ENCODE measurements at places on chromosomes 7 and 10.

DNA sequence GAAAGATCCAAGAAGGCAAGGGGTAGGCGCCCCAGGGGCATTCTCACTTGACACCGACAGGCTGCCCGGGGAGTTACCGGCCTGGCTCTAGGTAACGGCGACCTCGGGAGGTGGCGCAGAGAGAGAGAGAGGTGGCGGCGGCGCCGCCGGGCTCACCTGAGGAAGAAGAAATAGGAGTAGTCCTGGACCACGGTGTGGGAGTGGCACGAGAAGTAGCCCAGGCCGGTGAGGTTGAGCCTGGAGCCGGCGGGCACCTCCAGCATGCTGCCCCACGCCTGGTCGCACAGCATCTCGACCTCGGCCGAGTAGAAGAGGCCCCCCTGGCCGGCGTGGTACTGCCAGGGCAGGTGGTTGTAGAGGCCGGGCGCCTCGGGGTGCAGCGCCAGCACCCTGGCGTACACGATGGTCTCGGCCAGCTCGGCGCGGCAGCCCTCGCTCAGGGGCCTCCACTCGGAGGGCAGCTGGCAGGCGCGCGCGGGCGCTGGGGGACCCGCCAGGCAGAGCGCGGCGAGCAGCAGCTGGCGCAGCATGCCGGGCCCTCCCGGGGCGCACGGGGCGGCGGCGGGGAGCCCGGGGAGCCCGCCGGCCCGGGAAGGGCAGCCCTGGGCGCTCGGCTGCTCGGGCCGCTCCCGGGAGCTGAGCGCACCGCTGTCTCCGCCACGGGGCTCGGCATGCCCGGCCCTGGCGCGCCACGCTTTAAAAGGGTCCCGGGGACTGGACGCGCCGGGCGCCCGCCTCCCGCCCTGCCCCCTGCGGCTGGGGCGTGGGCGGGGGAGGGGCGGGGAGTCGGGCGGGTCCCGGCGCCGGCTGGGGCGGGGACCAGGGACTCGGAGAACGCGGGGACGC lies at the start of gene CCDC3:
CCDC3 (minus strand) TSS at position 673 of the 846 bp plus-strand sequence; CDS start at position 530, 143 bp downstream.
- no peak for DNase-seq

DNA sequence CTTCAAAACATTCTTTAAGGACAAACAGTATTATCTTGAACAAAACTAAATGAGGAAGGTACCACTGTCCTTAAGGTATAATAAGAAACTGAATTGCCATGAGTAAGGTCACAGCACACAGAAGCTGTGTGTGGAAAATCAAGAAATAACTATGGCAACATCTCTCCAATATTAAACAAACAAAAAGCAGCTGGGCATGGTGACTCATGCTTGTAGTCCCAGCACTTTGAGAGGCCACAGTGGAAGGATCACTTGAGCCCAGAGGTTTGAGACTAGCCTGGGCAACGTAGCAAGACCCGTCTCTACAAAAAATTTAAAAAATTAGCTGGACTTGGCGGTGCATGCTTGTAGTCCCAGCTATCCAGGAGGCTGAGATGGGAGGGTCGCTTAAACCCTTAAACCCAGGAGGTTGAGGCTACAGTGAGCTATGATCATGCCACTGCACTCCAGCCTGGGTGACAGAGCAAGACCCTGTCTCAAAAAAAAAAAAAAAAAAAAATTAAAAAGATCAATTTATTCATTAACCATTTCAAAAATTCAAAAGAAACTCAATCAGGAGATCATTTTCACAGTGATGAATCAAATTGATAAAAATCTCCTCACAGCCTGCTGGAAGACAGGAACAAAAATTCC lies 195.4 kb downstream of the SKIDA1 start:
- DNase-seq, result no peak

DNA sequence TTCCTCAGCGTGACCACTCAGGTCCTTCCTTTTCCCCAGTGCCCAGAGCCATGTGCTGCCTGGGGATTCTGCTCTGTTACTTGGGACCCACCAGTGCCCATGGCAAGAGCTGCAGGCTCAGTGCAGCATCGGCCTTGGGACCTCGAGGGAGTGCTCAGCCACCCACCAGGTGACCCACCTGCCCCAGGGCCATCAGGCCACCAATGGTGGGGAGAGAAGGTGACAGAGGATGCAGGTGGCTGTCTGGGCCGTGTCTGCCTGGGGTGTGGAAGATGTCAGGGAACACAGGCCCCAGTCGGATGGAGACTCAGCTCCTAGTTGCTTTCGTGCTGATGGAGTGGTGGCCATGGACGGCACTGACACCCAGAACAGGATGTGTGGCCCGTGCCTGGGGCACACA lies 104.7 kb upstream of the FAM20C start:
- no peak for DNase-seq

- no peak for DNase-seq
These were observed 34.2 kb downstream of the PDZD8 start for GRCh38 chr10:117341061-117341460.

GRCh38 chr10:104096692-104097091 lies 11.0 kb upstream of the COL17A1 start:
- DNase-seq, result no peak

- no peak for DNase-seq
These were observed 176.4 kb downstream of the PTPN20 start for GRCh38 chr10:47087667-47088066.

GRCh38 chr10:103513380-103514060 lies 20.0 kb downstream of the NEURL1 start:
- no peak for DNase-seq

GRCh38 chr7:41688012-41688625 lies 14.8 kb downstream of the INHBA start:
- no peak for DNase-seq

DNA sequence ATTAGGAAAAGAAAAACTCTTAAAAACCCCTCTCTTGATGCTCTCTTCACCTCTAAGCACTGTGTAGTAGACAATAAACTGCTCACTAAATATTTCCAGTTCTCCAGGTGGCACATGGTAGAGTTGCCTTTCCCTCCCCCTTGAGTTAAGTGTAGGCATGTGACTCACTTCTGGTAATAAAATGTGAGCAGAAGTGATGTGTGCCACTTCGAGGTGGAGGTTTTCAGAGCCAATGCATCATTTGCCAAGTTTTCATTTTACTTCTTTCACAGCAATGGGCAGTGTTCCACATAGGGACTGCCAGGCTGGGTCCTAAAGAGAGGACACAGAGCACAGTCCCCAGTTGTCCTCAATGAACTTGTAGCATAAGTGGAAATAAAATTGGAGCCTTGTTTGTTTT lies 131.6 kb upstream of the NPY start:
- no peak for DNase-seq

DNA sequence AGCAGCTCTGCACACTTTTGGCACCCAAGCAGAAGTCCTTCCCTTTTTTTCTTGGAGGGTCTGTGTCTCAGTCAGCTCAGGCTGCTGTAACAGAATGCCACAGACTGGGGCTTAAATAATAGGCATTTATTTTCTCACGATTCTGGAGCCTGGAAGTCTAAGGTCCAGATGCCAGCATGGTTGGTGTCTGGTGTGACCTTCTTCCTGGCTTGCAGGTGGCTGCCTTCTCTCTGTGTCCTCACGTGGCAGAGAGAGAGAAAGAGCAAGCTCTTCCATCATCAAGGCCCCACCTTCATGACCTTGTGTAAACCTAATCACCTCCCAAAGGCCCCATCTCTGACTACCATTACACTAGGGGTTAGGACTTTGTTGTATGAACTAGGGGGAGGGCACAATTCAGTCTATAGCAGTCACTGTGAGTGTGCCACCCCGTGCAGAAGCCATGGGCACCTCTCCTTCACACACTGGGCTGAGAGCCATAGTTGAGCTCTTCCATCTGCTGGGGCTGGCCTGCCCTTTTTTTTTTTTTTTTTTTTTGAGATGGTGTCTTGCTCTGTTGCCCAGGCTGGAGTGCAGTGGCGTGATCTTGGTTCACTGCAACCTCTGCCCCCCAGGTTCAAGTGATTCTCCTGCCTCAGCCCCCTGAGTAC lies 80.3 kb downstream of the OAT start:
- DNase-seq, result no peak

DNA sequence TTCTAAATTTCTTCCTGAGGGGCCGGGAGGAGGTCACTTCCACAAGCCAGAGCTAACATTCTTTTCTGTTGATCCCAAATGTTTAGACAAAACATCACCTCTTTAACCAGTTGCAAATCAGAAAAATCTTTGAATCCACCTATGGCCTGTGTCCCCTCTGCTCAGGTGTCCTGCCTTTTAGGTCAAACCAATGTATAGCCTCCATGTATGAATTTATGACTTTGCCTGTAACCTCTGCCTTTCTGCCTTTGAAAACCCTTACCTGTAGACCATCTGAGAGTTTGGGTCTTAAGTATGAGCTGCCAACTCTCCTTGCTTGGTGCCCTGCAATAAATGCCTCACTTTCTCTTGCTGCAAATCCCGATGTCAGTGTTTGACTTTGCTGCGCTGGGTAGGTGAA lies 44.1 kb upstream of the MSRB2 start:
- no peak for DNase-seq

GRCh38 chr7:158129037-158130022 lies 458.3 kb downstream of the PTPRN2 start:
- DNase-seq, result no peak

- DNase-seq, result no peak
These were observed 31.7 kb downstream of the GRIFIN start for GRCh38 chr7:2444476-2444875.

- DNase-seq, result no peak
These were observed 10.5 kb downstream of the MKLN1 start for GRCh38 chr7:131338173-131338572.

- DNase-seq, result no peak
These were observed 102.7 kb downstream of the PTPRN2 start for GRCh38 chr7:158484801-158485531.

GRCh38 chr10:114634609-114634979 lies 23.5 kb downstream of the ABLIM1 start:
- no peak for DNase-seq

GRCh38 chr7:42690794-42691639 lies 220.9 kb downstream of the C7orf25 start:
- DNase-seq, result no peak

GRCh38 chr7:90425376-90425775 lies 22.1 kb downstream of the CLDN12 start:
- DNase-seq, result no peak

DNA sequence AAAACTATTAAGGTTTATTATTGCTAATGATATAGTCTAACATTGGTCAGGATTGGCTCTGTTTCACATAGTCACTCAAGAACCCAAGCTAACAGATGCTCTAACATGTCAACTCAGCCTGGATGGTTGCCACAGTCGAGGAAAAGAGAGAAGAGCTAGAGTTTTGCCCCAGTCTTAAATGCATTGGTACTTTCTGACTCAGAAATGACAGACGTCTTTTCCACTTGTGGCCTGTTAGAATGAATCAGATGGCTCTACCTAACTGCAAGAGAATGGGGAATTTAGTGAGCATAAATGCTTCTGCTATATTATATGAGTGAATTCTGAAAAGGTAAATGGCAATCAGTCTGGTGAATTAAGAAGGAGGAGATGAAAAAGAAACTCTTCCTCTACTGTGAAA lies 13.9 kb downstream of the HECTD2 start:
- no peak for DNase-seq

- DNase-seq, result peak; percentile 65
These were observed 98.2 kb downstream of the ANLN start for GRCh38 chr7:36487756-36488336.

- no peak for DNase-seq
These were observed 1.3 kb upstream of the PRKG1 start for GRCh38 chr10:51072921-51073434.

DNA sequence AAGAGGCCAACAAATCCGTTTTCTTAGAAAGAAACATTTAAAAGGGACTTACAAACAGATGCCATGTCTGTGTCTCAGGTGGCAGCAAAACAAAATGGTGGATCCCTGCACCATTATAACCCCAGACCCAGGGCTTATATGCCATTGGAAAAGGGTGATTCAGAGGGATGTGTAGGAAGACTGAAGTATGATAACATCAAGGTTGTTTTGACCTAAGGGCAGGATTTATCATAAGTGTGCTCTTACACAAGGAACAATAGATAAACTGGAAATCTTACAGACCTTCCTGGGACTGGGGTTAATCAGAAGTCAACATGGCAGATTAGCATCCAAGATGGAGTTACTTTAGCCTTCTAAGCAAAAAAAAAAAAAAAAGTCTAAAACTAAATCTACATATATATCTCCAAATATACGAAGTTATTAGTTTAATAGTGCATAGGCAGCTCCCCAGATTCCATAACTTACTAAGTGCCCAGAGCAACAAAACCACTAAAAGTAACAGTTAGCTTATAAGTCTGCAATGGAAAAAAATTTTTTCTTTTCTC lies 34.3 kb upstream of the WNT16 start:
- DNase-seq, result no peak

DNA sequence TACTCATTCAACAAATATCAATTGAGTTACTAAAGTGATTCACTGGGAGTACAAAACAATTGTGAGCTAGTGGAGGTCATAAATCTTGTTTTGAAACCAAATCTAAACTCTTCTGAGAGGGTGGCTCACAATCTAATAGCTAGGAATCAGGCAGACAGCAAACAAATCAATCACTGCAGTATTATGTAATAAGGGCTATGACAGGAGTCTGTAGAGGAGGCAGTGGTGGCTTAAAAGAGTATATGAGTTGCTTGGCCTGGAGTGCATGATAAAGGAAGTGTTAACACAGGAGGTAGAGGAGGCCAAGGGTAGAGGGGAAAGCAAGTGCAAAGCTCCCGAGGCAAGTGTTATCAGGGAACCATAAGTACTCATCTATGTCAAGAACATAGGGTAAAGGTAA lies 16.5 kb downstream of the MYPN start:
- no peak for DNase-seq
